ENCODE measurements at places on chromosomes 5 and 9.

- no peak for DNase-seq
Observed at GRCh38 chr5:59777028-59777427, 116.5 kb downstream of the PDE4D start.

DNA sequence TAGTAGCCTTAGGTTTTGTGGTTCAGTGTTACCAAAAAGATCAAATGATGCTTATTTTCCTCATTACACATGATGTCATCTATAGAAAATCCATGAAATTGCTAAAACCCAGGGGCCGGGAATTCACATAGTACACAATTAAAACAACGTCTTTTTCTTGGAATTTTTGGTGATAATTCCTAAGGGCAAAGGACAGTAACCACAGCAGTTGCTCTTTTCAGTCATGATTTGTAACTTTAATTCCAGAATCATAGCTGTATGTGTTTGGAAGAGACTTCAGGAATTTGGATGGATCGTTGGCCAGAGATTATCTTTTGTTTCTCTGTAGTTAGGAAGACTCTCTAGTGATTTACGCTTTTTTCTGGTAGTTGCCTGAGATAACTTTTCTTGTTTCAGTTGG lies 748.7 kb downstream of the TLE4 start:
- no peak for DNase-seq

DNA sequence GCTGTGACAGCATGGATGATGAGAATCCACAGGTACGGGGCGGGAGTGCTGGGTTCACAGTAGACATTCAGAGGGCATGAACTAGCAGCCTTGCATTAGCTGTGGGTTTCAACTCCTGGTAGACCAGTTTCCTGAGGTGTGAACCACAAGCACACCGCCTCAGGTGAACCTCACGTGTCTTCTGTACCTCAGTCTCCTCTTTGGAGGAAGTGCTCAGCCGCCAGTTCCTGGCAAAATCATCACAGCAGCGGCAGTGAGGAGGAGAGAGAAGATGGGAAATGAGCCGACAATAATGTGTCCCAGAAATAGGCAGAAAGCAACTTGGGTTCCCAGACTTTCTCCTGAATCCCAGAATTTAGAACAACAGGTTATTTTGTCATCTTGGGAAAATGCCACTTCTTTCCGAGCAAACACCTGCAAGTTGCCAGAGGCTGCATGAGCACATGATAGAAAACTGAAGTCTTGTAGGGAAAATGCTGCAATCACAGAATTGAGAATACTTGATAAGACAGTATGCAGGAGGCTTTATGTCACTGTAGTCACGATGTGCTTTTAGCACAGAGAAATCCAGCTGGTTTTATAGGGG lies 258.5 kb downstream of the AOPEP start:
- DNase-seq = no peak

GRCh38 chr9:127919253-127919815 lies 2.5 kb upstream of the ST6GALNAC4 start:
- DNase-seq = no peak

GRCh38 chr9:99474186-99474585 lies 252.1 kb downstream of the SEC61B start:
- no peak for DNase-seq

DNA sequence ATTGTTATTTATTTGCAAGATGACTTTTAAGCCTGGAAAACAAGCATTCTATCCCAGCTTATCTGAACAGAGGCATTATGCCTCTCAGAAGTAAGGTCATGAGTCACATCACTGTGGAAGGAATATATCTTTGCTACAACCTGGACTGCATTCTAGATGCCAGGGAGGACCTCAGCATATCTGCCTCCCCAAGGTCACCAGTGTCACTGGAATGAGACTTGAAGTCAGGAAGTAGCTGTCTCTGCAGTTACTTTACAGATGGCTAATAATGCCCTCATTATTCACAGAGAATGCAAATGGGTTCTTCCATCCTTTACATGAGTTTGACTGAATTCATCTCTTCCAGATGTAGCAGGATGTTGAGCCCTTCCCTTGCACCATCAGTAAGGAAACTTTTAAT lies 4.4 kb upstream of the FAM13B start:
- DNase-seq = no peak

GRCh38 chr5:437281-437771 lies 5.7 kb upstream of the EXOC3 start:
- DNase-seq = no peak

DNA sequence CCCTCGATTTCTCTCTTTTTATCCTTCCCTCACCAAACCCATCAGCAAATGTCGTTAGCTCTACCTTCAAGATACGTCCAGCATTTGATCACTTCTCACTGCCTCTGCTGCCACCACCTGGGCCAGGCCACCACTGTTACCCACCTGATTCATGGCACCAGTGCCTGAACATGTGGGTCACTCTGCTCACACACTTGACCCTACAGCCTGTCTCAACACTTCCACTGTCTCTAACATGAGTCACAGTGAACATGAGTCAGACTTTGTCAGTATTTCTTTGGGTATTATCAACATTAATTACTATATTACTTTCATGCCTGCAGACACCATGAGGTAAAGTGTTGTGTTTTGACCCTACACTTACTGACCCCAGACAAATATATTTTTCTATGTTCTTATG lies 19.6 kb downstream of the SLC24A2 start:
- no peak for DNase-seq

- DNase-seq = no peak
Observed at GRCh38 chr9:78000221-78000620, 31.4 kb downstream of the GNAQ start.

DNA sequence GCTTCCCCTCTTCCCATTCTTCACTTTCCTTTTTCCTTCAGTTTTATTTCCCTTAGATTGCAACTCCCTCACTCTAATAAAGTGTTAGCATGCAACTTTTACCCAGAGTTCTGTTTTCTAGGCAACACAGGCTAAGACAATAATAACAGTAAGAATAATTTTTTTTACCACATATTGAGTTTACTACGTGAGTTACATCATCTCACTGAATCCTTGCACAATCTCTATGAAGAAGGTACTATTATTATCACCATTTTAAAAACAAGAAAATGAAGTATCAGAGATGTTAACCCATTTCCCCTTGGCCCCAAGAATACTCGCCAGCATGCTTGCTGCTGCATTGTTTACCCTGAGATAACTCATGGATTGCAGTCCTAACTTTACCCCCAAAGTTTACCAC lies 53.7 kb upstream of the SMIM32 start:
- no peak for DNase-seq

DNA sequence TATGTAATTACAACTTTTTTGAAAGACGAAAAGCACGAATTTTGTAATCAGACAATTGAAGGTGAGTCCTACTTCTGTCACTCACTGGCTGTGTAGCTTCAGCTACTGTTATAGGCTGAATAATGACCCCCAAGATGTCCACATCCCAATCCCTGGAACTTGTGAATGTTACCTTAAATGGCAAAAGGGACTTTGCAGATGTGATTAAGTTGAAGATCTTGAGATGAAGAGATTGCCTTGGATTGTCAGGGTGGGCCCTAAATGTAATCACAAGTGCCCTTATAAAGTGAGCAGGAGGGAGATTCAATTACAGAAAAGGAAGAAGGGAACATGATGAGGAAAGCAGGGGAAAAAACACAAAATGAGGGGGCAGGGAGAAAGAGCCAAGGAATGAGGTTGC lies 326.2 kb upstream of the MSX2 start:
- no peak for DNase-seq

- no peak for DNase-seq
Observed at GRCh38 chr5:159249158-159249557, 13.9 kb upstream of the UBLCP1 start.

DNA sequence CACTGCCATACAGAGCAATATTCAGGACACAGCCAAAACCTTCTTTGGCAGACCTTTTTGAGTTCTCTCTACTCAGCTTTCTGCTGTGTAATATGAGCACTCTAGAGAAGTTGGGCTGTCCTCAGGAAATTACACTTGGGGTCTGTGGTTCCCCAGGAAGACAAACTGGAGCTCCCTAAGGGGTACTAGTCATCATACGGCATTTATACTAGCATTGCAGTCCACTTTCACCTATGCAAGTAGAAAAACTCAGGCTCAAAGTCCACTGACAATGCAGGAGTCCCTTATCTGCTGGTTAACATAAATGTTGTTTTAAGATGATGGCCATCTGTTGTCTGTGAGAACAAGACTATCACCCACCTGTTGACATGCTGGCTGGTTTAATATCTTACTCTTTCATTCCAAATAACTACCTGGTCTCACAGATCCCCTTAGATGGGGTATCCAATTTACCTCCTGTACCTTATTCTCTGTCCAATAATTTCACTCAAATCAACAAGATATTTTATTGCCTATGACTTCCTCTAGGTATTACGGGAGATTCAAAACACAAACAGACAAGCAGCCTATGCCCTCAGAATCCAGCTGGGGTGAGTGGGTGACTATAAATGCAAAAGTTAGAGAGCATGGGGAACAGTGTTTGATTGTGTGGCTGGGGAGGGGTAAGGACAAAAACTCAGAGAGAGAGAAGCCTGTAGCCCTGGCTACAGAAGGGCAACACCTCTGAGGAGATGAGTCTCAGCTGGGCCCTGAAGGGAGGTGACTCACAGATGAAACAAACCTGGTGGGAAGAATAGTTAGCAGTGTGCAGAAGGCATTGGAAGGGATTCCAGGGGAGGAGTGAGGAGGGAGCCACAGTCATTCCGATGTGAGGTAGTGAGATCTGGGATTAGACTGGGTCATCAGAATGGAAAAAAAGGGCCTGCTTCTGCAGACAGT lies 10.2 kb downstream of the DOCK8 start:
- DNase-seq = no peak

DNA sequence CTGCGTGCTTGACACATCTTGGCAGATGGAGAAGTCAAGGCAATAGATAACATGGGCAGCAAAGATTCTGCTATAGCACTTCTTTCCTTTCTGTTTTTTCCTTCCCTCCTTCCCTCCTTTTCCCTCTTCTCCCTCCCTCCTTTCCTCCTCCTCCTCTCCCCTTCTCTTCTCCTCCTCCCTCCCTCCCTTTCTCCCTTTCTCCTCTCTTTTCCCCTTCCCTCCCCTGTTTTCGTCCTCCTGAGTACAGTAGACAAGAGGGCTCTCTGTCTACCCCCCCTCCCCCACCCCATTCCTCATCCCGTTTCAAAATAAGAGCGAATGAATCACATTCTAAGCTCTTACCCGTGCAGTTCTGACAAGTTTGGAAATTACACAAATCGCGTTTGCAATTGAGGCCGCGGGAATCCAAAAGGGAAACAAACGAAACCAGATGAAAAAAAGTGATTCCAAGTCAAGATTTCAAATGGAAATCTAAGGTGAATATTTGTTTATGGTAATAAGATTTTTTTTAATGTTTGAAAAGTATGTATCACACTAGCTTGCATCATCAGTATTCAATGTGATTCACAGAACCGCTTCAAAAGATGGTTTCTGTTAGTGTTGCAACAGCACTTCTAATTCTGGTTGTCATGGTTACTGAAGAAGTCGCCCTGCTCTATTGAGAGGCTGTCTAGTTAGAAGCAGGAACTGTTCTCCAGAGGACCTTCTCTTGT lies 1.3 kb downstream of the NIM1K start:
- DNase-seq = peak; percentile 38
